Putamen (tissue), 1 donor: ENCODE measurements at places on chromosomes 5 and 9.

GRCh38 chr5:172796306-172796705 is 25.3 kb upstream of the DUSP1 start:
- DNase-seq, result no peak

- DNase-seq, result no peak
These were observed 73.9 kb downstream of the KLF9 start for GRCh38 chr9:70340572-70340971.

DNA sequence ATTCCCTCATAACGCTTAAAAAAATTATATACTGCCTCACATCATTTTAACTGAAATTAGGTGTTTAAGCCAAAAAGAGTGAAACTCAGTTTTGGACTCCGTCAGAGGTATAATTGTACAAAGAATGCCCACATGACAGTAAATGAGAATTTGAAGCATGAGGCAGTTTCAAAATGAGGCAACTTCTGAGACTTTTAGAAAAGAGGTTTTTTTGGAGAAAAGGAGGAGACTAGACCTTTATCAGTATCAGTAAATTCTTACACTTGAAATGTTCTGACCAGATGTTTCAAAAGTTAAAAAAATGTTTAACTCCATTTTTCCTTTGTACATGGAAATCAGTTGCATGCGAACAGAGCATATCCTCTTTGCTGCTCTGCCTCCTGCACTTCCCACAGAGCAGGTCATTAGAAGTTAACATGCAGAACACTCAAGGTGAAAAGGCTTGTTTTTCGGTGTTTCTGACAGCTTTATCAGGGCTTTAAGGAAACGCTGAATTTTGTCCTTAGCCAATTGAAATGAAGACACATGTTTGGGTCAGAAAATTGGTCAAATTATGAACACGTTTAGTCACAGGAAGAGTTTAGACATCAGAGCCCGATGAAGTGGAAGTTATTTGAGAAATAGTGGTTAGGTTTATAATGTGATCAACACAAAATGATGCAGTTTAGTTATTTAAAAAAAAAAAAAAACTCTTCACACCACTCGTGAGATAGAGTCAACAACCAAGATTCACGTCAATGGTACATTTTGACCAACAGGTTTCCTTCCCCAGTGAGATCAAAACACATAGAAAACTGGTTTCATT is 59.5 kb downstream of the PIK3R1 start:
- no peak for DNase-seq

DNA sequence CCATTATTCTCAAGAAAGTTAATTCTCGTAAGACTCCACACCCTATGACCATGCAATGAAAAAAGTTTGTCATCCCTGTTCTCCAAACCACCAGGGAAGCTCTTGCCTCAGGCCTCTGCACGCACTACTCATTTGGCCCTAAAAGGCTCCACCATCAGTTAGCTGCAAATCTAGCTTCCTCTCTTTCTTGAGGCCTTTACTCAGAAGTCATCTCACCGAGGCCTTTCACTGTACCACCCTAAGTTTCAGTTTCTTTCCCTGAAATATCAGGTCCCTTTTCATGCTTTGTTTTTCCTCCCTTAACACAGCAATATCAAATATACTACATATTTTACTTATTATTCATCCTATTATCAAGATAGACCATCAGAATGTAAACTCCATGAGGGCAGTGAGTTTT is 39.1 kb downstream of the OXCT1 start:
- no peak for DNase-seq

- DNase-seq, result peak; percentile 83
These were observed 3.0 kb upstream of the UBE2R2 start for GRCh38 chr9:33813712-33814641.

DNA sequence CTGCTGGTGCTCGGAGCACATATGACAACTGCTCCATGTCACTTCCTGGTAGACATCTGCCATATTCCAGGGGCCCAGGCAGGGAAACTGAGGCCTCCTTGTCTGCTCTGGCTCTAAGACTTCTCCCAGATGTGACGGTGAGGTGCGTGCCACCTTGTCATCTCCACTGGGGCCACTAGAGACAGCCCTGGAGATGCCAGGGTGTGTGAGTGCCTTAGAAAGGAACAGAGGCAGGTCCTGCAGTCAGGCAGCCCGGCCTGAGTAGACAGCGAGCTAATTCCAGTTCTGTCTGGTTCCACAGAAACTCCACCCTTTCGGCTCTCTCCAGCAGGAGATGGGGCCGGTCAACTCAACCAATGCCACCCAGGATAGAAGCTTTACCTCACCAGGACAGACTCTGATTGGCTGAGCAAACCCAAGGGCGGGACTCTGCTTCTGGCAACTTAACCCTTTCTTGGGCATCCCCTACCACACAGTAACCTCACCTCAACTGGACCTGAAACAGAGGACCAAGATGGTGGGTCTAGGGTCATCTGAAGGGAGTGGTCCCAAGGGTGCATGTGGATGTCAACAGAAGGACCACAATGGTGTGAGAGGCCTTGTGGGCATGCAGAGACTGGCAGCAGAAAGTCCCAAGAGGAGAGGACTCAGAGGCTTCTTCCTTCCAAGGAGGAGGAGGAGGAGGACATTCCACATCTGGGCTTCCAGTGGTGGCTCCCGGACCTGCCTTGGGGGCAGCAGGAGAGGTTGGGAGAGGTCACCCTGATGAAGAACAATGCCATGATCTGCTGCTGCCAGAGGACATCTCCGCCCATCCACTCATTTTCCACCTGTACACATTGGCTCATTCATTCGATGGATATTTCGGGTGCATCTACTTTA is 77.7 kb downstream of the RGS3 start:
- peak; percentile 72 for DNase-seq

DNA sequence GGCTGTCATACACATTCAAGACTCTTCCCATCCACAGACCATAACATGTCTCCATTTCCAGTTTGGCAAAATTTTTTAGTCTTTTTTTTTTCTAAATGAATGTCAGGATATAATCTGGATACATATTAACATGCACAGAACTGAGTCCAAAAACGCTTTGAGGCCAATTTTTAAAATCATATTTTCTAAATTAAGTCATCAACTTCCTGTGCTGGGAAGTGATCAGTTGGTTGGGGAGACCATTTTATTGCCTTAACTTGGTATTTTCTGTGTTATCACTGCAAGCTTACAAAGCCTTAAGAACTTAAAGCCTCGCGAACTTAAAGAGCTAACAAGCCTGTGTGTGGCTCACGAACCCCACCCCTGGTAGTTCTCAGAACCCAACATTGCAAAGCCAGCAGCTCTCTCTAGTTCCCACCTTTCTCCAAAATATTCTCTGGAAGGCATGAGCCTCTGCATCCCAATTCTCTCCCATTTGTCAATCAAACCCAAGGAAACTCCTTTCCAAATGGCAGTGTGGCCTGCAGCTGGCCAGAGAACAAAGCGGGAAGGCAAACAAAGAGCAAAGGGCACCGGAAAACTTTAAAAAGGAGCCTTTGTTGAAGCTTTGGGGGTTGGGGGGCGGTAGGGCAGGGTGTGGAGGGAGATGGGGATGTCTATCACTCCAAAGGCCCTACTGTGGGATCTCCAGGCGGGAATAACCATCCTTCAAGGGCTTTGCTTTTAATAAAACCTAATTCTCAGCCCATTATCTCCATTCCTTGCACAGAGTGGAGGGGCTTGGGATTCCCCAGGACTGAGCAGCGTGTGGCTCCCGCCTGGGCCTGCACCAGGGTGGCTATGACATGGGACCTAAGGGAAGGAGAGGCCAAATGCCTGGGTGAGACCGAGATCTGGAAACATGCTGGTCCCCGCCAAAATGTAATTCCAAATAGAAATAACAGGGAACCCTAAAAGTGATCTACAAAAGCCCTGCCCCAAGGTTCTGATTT is 65.0 kb downstream of the ROR2 start:
- DNase-seq, result no peak

- DNase-seq, result no peak
These were observed 235.7 kb upstream of the TNC start for GRCh38 chr9:115353681-115354080.

DNA sequence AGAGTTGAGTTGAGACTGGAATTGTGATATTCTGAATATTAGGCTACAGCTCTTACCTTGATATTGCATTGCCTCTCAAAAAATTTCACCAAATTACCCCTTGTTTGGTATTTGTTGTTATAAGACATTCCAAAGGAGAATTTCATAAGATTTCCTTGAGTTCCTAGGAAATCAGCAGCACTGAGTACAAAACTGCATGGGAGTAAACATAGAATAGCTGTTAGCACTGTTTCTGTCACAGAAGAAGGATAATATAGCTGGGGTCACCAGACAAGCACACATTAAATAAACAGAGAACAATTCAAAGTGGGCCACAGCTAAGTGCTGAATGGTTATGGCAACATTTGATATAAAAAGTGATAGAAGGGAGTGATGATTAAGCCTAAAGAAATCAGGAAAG is 724.3 kb downstream of the PRELID2 start:
- DNase-seq, result no peak

DNA sequence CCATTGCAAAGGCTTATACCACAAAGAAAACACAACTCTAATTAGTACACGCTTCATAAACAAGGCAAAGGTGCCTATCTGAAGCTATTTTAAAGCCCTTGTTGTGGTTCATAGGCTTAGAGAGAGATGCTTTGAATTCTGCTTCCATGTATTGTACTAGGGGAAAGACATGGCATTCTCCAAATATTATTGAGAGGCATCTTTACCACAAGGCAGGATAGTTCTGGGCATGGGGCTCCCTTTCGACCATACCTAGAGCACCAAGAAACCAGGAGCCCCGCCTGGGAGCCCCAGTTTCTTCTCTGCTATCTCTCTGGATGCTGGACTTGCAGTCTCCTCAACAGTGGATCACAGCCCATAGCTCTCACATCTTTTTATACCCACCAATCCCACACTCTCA is 93.7 kb downstream of the NFIB start:
- DNase-seq, result no peak

DNA sequence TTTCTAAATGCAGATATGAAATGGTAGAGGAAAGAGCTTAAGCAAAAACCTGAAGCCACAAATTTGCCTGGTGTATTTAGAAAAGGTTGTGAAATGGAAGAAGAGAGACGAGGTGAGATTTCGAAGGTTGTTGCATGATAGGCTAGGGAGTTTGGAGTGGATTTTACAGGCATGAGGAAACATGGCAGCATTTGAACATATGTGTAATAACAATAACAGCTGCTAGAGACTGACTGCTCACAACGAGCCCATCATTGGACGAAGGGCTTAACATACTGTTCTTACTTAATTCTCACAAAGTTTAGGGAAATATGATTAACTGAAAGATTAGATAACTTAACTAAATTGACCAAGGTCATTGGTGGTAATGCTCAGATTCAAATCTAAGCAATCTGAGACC is 108.1 kb downstream of the JAKMIP2 start:
- no peak for DNase-seq

- no peak for DNase-seq
These were observed 6.4 kb upstream of the FPGS start for GRCh38 chr9:127796225-127796813.

- no peak for DNase-seq
These were observed 33.8 kb upstream of the TXNDC8 start for GRCh38 chr9:110371411-110372007.

DNA sequence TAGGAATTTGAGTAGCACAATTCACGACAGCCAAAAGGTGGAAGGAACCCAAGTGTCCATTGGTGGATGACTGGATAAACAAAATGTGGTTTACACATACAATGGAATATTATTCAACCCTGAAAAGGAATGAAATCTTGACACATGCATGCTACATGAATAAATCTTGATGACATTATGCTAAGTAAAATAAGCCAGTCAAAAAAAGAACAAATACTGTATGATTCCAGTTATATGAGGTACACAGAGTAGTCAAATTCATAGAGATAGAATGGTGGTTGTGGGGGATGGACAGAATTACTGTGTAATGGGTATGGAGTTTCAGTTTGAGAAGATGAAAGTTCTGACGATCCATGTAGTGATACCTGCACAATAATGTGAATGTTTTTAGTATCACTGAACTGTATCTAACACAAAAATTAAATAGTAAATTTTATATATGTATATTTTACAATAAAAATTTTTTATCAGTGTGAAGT is 117.7 kb upstream of the GNA14 start:
- DNase-seq, result no peak

- no peak for DNase-seq
These were observed 126.0 kb downstream of the GABRB2 start for GRCh38 chr5:161420521-161420920.

- no peak for DNase-seq
These were observed 51.2 kb downstream of the MRPS27 start for GRCh38 chr5:72268753-72269410.

- DNase-seq, result no peak
These were observed 17.0 kb downstream of the OR13J1 start for GRCh38 chr9:35852876-35853865.

DNA sequence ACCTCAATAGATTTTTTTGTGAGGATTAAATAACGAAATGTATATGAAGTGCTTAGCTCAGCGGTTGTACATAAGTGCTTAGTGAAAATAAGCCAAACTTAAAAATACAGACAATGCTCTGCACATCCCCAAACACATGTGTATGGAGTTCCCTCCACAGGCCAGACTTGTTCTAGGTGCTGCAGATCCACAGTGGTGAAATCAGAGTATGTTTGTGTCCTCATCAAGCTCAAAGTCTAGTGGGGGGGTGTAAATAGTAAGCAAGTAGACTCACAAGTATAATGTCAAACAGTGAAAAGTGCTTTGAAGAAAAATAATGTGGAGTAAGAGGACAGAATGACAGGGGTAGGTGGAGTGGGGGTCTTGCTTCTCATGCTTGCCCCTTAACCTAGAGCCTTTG is 157.4 kb upstream of the SPRY4 start:
- no peak for DNase-seq

DNA sequence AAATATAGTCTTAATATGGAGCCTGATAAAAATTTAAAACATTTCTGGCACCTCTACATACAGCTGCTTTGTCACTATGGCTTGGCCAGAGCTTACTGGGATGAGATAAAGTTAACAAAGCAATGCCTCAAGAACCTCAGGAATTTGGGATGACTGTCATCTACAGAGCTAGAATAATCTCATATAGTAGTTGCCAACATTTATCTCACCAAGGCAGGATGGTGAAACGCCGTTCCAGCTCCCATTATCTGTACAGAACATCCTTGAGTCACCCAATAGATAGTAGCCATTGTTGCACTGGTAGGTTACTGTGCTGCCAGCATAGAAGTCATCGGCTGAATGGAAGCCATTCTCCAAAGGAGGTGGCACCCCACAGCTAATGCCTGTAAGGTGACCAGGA is 94.6 kb upstream of the TXNDC8 start:
- peak; percentile 33 for DNase-seq

- no peak for DNase-seq
These were observed 15.9 kb downstream of the RFX3 start for GRCh38 chr9:3509926-3510325.

- no peak for DNase-seq
These were observed 4.2 kb downstream of the MEGF10 start for GRCh38 chr5:127294829-127295228.

- no peak for DNase-seq
These were observed 69.5 kb downstream of the ZNF354C start for GRCh38 chr5:179129607-179130071.

GRCh38 chr9:14344941-14345353 is 31.0 kb upstream of the NFIB start:
- DNase-seq, result peak; percentile 40
